ENCODE measurements at places on chromosomes 4 and X. TPM values are rescaled to one million over a fixed set of nuclear protein-coding genes. Genes with fewer than 3 reads are reported as not detected.

GRCh38 chr4:89835413-89835812, 1.5 kb downstream of the SNCA start:
- no peak for DNase-seq

Gene FAM114A1
- 37.1 TPM for total RNA-seq

DNA sequence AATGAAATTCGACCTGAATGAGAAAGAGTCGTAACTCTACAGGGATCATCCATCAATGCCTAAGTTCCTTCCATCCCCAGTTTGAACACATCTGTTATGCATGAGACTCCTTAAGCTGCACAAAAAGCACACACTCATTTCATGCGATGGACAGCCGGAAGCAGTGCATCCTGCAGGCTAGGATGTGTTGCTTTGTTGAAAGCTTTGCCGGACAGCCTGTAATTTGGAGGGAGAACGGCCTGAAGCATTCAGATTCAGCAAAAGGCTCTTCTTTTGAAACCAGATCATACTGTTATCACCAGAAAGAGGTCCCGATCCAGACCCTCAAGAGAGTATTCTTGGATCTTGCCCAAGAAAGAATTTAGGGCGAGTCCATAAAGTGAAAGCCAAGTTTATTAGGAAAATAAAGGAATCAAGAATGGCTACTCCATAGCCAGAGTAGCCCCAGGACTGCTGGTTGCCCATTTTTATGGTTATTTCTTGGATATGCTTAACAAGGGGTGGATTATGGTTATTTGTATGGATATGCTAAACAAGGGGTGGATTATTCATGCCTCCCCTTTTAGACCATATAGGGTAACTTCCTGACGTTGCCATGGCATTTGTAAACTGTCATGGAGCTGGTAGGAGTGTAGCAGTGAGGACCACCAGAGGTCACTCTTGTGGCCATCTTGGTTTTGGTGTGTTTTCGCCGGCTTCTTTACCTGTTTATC, 48.1 kb upstream of the DHRSX start:
- no peak for DNase-seq

DNA sequence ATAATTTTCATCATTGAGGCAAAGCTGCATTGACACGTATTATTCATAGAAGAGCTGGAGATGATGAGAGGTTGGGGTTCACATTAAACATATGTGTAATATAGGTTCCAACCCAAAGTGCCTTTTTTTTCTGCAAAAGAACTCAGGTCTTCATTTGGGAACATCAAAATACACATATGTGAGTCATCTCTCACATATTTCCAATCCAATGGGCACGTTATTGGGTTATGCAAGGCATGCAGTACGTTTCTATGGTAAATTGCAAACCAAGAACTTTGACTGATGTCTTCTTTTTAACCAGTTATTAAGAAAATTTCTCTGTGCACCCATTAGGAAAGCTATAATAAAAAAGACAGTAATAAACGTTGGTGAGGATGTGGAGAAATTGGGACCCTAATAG, 150.3 kb upstream of the FAM9B start:
- DNase-seq: no peak

- no peak for DNase-seq
These were observed 54.0 kb upstream of the C4orf54 start for GRCh38 chr4:99711657-99712056.

DNA sequence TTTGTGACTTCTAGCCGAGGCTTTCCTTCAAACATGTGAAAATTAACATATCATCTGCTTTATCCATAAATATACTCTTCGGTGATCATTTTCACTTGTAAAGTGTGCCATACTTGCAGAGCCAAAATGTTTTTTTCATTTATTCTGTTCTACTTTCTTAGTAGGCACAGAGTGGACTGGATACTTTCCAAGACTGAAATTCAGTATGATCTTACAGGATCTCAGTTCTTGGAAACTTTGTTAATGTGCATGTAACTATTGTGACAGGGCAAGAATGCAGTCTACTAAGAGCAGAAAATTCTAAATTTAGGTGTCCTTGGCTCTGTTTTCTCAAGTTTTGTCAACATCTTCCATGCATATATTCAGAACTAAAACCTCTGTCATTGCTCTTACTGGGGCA, 284.9 kb downstream of the TEX13A start:
- DNase-seq: no peak

DNA sequence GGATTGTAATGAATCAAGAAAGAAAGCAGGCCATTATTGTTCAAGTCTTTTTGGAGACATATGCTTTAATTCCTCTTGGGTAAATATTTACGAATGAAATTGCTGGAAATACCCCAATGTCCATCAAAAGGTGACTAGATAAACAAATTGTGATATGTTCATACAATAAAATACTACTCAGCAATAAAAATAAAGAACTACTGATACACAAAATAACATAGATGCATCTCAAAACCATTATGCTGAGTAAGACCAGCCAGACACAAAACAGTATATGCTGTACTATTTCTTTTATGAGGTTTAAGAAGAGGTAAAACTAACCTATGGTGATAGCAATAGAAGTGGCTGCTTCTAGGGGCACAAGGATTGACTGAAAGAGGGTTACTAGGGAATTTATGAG, 28.8 kb upstream of the JADE1 start:
- no peak for DNase-seq

DNA sequence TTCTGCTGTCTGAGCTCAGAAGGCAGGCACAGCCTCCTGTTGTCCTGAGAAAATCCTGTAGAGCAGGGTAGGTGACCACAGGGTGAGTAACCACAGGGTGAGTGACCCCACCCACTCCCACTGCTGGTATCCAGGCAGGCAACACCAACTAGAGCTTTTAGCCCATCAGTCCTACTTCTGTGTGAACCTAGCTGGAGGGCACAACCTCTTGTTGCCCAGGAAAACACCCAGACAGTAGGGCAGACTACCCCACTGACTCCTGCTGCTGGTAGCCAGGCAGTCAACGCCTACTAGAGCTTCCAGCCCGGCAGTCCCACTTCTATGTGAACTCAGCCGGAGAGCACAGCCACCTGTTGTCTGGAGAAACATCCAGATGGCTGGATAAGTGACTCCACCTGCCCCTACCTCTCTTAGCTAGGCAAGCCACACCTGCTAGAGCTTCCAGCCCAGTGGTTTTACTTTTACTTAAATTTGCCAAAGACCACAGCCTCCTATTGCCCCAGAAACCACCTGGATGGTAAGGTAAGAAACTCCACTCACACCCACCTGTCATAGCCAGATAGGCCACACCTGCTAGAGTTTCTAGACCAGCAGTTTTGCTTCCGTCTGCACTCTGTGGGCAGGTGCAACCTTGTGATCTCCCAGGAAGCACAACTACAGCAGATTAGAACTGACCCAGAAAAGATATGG, 371.6 kb downstream of the INPP4B start:
- peak; percentile 19 for DNase-seq

Gene GPC3
- 0.34 TPM for total RNA-seq

- DNase-seq: no peak
These were observed 82.4 kb downstream of the MTNR1A start for GRCh38 chr4:186472948-186473347.

- DNase-seq: no peak
These were observed 30.0 kb downstream of the HTN1 start for GRCh38 chr4:70080205-70080604.

- DNase-seq: peak; percentile 78
These were observed 256.9 kb downstream of the ADAMTS3 start for GRCh38 chr4:72312032-72312650.

GRCh38 chr4:22991576-22991975, 298.8 kb downstream of the GBA3 start:
- DNase-seq: no peak

DNA sequence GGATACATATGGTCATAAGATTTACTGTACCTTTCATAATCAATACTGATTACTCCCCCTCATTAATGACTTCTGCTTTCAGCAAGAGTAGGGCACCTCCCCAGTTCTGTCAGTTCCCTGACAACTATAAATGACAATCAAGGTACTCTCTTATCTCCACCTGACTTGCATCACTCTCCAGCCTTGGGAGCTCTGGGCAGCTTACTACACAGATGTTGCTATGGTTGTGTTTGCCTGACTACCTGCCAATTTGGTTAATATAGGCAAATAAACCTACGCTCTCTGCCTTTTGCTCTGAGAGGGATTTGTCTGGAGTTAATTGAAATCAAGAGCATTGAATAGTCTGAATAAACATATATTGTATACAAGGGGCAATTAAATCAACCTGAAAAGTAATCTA, 22.8 kb upstream of the MAP7D3 start:
- DNase-seq: no peak
